ENCODE measurements at places on chromosomes 4 and X. TPM values are rescaled to one million over a fixed set of nuclear protein-coding genes. Genes with fewer than 3 reads are reported as not detected.

DNA sequence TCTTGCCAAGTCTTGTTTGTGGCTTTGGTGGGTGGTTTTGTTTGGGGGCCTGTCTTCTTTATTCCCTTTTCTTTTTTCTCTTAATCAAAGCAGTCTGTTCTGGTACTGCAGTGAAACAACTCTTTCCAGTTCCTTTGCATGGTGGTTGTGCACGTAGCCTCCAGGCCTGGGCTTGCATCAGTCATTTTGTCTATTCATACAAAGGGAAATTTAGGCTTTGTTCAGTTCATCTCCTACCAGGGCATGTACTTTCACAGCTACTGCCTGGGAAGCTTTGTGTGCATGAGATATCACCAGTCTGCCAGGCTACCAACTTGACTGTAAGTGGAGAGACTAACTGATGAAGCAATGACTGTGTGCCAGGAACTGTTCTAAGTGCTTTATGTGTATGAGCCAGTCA lies 8.5 kb downstream of the TRIM2 start:
- H3K4me1 ChIP-seq, result no peaks in the 10 kb centered on the region
- peaks cover 24% of the 10 kb centered on the region for H3K27me3 ChIP-seq
- H3K4me3 ChIP-seq, result no peak overlapping the region
- no peaks in the 10 kb centered on the region for H3K36me3 ChIP-seq
- DNase-seq, result no peak
- no peak overlapping the region for H3K27ac ChIP-seq

GRCh38 chr4:102285831-102286230 lies 59.5 kb downstream of the SLC39A8 start:
- no peaks in the 10 kb centered on the region for H3K4me1 ChIP-seq
- H3K27ac ChIP-seq, result no peak overlapping the region
- H3K36me3 ChIP-seq, result peaks cover 24% of the 10 kb centered on the region
- no peak overlapping the region for H3K4me3 ChIP-seq
- H3K27me3 ChIP-seq, result no peaks in the 10 kb centered on the region
- DNase-seq, result no peak

GRCh38 chrX:14528629-14529289 lies 577 bp upstream of the GLRA2 start:
- H3K27me3 ChIP-seq, result peaks cover 4% of the 10 kb centered on the region
- H3K36me3 ChIP-seq, result no peaks in the 10 kb centered on the region
- peak; percentile 57 for DNase-seq
- no peak overlapping the region for H3K4me3 ChIP-seq
- peaks cover 2% of the 10 kb centered on the region for H3K4me1 ChIP-seq

- no peak overlapping the region for H3K27ac ChIP-seq
- H3K4me1 ChIP-seq, result no peaks in the 10 kb centered on the region
- no peaks in the 10 kb centered on the region for H3K36me3 ChIP-seq
- H3K4me3 ChIP-seq, result no peak overlapping the region
Measured at GRCh38 chr4:10565166-10565780, 108.0 kb upstream of the ZNF518B start.

DNA sequence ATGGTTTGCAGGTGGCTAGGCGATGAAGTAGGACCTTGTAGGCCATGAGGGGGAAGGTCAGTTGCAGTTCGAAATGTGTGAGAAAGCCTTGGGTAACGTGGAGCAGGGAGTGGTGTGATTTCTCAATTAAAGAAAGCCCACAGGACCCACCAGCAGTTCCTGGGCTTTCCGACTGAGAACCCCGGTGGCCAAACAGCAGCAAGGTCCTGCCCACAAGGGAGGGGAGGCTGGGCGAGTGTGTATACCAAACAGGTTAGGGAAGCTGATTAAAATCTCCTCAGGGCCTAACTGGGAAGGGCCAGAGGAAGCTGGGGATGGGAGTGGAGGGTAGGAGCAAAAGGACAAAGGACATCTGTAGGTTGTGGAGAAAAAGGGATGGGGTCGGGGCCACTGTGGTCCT lies 2.4 kb downstream of the ATP6AP1 start:
- no peaks in the 10 kb centered on the region for H3K27me3 ChIP-seq
- peak overlapping the region; percentile 27 for H3K27ac ChIP-seq
- no peak for DNase-seq
- peaks cover 24% of the 10 kb centered on the region for H3K4me1 ChIP-seq
- peaks cover 15% of the 10 kb centered on the region for H3K36me3 ChIP-seq

- no peak overlapping the region for H3K27ac ChIP-seq
- H3K27me3 ChIP-seq, result no peaks in the 10 kb centered on the region
- H3K4me1 ChIP-seq, result no peaks in the 10 kb centered on the region
- no peak overlapping the region for H3K4me3 ChIP-seq
- H3K36me3 ChIP-seq, result no peaks in the 10 kb centered on the region
Measured at GRCh38 chrX:3307881-3308280, 38.6 kb downstream of the MXRA5 start.

MSL3 gene
- total RNA-seq, result 73.5 TPM

AKAP14 gene
- total RNA-seq, result not detected
